ENCODE measurements at places on chromosomes 6 and 20. TPM values are rescaled to one million over a fixed set of nuclear protein-coding genes. Genes with fewer than 3 reads are reported as not detected.

GRCh38 chr20:58889798-58890517 lies 37.4 kb downstream of the GNAS start:
- no peak for DNase-seq

C6orf62 gene
- total RNA-seq = 72.9 TPM

- DNase-seq = no peak
Measured at GRCh38 chr6:56440551-56440981, 193.2 kb upstream of the COL21A1 start.

DNA sequence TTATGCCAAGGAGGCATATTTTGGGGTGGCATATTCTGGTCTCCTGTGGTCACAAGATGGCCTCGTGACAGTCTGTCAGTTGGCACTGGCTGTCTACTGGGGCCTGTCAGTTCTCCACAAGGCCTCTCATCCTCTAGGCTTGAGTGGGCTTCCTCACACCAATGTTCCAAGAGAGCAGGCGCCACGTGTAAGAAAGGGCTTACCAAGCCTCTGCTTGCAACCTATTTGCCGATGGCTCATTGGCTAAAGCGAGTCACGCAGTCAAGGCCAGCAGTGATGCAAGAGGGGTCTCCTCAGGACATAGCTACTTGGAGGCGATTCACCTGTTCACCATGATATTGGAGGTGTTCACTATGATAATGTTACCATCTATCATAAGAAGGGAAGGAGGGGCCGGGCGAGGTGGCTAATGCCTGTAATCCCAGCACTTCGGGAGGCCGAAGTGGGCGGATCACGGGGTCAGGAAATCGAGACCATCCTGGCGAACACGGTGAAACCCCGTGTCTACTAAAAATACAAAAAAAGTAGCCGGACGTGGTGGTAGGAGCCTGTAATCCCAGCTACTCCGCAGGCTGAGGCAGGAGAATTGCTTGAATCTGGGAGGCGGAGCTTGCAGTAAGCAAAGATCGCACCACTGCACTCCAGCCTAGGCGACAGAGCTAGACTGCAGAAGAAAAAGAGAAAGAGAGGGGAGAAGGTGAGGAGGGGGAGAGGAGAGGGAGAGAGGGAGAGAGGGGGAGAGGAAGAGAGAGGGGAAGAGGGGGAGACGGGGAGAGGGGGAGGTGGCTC lies 35.3 kb downstream of the C6orf52 start:
- no peak for DNase-seq

DNA sequence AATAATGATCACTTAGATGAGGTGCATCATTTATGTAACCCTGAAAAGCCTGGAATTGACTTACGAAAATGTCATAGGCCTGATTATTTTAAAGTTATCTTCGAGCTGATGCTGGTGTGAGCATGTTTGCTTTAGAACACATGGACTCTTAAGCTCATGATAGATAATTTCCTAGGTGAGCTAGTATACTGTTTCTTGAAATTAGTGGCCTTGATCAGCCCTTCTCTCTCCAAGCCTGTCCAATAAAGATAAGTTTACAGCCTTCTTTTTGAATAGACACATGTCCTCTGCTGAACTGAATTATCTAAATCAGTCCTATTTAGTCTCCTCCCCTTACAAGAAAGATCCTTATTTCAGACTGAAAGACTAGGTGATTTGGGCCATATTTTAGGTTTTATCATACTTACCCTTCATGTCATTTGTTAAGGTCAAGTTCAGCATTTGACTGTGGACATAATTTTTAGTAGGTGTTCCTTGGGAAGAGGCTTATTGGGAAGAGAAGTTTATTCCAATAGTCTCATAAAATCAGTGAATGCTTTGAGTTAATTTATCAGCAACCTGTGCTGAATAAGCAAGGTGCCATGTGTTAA lies 15.3 kb downstream of the FOXO3 start:
- DNase-seq = no peak

SMLR1 gene
- total RNA-seq = not detected
